Activated naive CD4-positive, alpha-beta T cell treated with anti-CD3 and anti-CD28 coated beads, Interleukin-2, amount 50 U/mL, for 72 hours (primary cell): ENCODE measurements at places on chromosomes 6 and 20.

DNA sequence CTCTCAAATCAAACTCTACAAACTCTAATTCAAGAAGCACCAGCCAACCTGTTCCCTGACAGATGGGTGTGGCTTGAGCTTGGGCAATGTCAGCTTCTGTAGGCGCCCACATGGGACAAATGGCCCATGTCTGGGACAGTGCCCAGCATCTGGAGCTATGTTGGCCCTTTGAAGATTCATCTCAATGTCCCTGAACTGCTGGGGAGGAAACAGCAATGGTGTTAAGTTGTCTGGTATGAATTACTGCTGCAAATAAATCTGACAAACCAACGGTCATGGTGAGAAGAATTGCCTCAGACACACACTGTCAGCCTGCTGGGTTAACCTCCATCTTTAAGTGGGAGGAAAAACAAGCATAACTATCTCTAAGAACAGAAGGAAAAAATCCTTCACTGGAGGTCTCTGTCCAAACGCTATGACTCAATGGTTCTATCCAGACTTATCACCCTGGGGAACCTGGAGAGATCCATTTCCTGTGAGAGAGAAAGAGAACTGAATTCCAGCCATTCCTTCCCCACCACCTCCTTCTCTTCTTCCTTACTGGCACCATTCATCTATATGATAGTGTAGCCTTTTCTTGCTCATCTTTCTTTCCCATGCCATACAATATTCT, 274.9 kb downstream of the CDH26 start:
- DNase-seq: no peak

- DNase-seq: no peak
Observed at GRCh38 chr20:13348311-13349234, 127.5 kb downstream of the ISM1 start.

- no peak for DNase-seq
Observed at GRCh38 chr6:15363523-15364400, 117.9 kb downstream of the JARID2 start.

GRCh38 chr6:34381081-34381480, 11.4 kb downstream of the NUDT3 start:
- no peak for DNase-seq

DNA sequence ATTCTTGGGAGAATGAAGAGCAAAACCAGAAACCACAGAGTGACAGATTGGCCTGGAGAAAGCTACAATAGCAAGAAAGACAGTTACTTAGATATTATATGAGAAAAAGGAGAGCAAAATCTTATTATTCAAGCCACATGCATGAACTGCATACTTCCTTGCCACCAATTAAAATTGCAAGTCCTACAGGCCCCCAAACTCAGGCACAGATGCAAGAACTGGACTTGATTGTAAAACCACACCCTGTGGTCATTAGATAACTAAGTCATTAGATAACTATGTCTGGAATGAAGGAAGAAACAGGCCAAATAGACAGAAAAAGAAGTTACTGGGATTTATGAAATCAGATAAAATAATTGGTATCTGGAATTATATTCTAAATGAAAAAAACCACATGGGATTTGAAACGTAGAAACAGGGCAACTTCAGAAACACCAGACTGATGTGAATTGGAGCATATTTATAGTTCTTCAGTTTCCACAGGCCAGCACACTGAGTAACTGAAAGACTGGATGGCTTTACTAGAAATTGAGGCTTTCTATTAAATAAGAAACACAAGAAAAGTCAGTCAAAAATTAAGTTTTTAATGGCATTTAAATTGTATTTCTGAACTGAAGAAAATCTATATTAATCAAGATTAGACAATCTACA, 49.4 kb upstream of the CARMIL1 start:
- DNase-seq: no peak

- DNase-seq: no peak
Observed at GRCh38 chr6:10395704-10396546, 18.9 kb downstream of the TFAP2A start.

DNA sequence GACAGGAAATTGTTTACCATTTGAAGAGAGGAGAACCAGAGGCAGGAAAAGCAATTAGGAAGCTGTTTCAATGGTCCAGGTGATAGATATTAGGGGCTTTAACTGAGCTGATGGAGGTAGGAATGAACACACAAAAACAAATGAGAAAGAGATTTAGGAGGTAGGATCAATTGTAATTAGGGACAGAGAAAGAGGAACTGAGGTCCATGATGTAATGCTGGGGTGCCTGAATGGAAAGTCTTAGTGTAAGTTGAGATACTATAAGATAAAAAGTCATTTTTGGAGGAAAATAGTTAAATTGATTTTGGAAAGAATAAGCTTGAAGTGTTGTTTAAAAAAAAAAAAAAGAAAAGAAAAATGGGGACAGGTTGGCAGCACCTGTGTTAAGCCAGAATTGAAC, 58.5 kb upstream of the B3GAT2 start:
- no peak for DNase-seq

GRCh38 chr6:67219346-67219745, 1415.7 kb upstream of the ADGRB3 start:
- DNase-seq: no peak
